Karpas-422 (cell line): ENCODE measurements at places on chromosomes 1 and 21. TPM values are rescaled to one million over a fixed set of nuclear protein-coding genes. Genes with fewer than 3 reads are reported as not detected.

GRCh38 chr1:248404024-248404423 is 1.2 kb downstream of the OR2T1 start:
- DNase-seq, result no peak

GRCh38 chr1:102891868-102892625 is 216.3 kb downstream of the COL11A1 start:
- no peak for DNase-seq

DNA sequence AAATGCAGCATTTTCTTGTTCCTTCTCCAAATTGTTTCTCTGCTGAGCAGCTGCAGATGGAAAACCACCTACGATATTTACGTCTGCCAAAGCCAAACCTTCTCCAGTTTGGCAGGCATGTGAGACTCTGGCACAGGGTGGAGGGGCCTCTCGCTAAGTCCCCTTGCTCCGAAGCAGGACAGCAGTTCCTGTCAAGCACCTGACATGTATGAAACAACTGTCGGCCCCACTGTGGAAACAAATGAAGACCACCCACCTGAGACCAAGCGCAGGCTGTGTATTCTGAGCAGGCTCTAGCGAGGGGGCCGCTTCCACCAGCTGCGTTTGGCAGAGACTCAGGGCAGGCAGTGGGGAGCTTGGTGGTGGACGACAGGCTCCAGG is 74.7 kb downstream of the RIPK4 start:
- DNase-seq, result no peak

GRCh38 chr1:232675260-232675659 is 45.3 kb upstream of the SIPA1L2 start:
- DNase-seq, result no peak

GRCh38 chr1:156502391-156502893 is 1.9 kb upstream of the MEF2D start:
- DNase-seq, result peak; percentile 56

DNA sequence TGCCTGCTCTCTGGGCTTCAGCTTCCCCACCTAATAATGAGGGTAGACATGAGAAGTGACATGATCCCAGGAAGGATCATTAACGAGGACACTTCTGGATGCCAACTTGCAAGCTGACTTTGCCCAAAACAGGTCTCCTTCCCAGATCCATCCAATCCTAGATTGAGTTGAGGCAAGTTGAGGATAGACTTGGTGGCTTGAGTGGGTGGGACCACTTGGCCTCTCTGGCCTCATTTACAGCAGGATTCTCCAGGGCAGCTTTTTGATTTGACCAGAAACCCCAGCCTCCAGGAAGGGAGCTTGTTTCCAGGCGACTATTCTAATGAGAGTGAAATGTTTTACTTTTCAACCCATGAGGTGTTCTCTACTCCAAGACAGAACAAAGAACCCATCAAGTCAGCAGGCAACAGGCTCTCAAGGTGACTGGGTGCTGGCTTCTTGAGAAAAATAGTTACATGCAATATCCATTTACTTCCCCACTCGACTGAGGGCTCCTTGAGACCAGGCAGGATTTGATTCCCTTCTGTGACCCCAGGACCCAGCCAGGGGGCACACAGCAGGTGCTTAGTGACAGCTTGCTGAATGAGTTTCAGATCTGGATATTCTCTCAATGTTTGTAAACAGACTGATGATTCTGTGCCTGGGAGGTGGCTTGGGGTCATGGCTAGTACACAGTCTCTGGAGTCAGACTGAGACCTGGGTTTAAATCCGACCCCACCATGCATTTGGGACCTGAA is 128.2 kb downstream of the DMRTB1 start:
- no peak for DNase-seq

DNA sequence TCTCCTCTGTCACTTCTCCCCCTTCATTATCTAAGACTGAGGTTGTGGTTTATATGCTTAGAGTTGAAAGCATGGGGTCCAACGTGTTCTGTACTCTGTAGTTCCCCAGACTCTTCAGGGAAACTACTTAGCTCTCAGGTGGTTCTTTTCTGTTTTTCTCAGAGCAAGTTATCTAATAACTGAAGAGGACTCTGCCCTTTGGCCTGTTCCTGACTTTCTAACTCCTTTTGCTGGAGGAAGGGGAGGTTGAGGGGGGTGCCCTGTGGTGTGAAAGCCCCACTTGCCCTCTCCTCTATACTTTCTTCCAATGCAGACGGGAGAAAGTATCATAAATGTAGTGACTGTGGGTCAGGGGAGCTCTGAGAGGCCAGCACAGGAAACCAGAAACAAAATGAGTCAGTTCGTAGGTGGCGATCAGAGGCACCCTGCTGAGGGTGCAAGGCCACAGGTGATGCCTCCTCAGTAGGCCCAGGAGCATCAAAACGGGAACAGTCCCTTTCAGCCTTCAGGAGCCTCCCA is 5.0 kb downstream of the SLC25A44 start:
- DNase-seq, result no peak

- no peak for DNase-seq
Measured at GRCh38 chr1:204870160-204870912, at the start of gene NFASC. NFASC (plus strand) TSS chr1:204870862; CDS start chr1:204944316, 73,454 bp downstream.

DNA sequence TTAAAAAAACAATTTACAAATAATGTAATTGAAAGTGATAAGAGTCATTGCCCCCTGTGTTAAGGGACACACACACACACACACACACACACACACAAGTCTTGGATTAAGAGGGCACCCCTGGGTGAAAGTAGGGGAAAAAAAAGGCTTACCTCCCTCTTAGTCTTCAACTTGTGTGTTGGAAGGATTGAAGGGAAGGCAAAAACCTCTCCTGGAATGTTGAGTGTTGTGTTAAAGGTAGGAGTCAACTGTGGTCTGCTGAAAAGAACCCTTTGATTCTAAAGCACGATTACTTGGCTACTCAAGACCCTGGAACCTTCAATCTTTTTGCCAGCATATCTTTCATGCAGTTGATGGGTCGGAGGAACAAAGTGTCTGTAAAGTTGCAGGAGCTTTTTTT is 6.4 kb downstream of the PBX1 start:
- DNase-seq, result no peak

DNA sequence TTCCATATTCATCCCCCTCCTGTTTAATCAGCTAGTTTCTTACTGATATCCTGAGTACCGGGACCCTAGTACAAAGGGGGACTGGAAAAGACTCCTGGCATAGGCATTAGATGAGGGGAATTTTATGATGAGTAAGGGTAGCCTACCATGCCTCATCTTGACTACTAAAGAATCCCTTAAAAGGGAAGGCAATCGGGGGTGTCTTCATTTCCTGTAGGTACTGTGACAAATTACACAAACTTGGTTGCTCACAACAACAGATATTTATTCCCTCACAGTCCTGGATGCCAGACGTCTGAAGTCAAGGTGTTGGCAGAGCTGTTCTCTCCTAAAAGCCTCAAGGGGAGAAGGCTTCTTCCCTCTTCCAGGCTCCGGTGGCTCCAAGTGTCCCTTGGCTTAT is 28.9 kb upstream of the RUNX1 start:
- no peak for DNase-seq

- no peak for DNase-seq
Measured at GRCh38 chr1:94597701-94598100, 56.1 kb upstream of the F3 start.

- no peak for DNase-seq
Measured at GRCh38 chr1:201461645-201462441, 7.1 kb downstream of the PHLDA3 start.

DNA sequence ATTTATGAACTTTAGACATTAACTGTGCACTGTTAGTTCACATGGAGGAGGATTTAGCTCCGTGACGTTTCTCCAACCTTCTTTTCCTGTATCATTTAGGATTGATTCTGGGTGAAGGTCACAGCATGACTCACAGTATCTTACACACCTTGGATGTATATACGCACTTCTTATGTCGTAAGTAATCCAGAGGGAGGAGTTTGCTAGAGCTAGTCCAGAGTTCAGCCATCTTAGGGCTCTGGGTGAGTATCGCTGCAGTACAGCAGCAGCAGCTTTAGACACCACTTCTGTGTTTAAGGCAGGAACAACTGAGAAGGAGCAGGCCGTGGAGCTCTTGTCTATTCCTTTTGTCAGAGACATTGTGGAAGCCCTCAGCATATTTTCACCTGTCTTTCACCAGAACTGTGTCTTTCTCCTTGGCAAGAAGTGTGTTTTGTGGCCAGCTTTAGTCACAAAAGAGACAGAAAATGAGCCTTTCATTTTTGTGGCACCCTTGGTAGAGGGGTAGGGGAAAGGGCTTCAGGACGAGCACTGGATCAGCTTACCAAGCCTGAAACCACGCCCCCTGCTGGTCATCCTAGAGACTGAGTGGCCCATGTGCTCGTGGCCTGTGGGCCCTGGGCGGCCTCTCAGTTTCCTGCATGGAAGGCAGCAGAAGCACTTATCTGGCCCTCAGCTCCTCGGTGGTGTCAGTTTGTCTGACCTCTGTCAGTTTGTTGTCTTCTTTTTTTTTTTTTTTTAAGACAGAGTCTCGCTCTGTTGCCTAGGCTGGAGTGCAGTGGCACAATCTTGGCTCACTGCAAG is 64.0 kb downstream of the ADARB1 start:
- DNase-seq, result peak; percentile 86

GRCh38 chr1:37286881-37287280 is 187.5 kb upstream of the ZC3H12A start:
- no peak for DNase-seq

DNA sequence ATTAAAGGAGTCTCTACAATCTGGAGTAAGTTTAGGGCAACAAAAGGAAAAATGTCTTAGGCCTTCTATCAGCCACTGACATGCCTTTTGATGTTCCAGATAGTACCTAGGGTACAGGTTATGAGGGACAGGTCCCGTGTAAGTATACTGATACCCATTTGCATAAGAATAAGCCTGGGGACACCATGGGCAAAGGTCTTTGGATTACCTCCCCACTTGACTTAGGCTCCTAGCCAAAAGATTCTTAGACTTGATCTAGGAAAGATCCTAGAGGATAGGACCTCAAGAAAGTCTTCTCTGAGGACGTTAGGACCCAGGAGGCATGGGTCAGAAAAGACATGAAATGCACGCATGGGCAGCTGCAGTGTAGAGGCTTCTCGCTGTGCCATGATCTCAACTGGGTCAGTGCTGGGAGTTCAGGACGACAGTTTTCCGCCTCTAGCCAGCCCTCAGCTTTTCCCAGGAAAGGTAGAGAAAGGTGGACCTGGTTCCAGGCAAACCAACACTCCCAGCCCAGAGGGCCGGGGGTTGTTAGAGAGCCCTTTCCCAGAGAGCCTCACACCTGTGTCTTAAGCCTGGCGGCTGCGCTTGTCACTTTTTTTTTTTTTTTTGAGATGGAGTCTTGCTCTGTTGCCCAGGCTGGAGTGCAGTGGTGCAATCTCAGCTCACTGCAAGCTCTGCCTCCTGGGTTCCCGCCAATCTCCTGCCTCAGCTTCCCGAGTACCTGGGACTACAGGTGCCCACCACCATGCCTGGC is 26.6 kb downstream of the MSTO1 start:
- DNase-seq, result no peak

- no peak for DNase-seq
Measured at GRCh38 chr1:42430286-42431135, 25.3 kb downstream of the ZMYND12 start.

DNA sequence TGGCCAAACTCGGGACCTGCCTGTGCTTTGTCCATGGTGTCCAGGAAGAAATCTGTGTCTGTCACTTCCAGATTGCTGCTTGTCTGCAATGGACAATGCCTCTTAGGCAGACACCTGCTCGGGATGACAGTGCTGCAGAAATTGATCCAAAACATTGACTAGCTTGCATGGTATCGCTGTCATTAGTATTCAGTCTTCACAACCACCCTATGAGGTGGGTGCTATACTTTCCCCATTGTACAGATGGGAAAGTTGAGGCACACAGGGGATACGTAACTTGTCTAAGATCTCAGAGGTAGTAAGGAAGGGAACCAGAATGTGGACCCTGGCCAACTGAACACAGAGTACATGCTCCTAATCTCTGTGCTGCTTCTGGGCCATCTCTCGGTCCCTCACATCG is 138.7 kb downstream of the DHRS3 start:
- DNase-seq, result no peak

- no peak for DNase-seq
Measured at GRCh38 chr1:67227196-67227595, 60.9 kb downstream of the IL23R start.

DNA sequence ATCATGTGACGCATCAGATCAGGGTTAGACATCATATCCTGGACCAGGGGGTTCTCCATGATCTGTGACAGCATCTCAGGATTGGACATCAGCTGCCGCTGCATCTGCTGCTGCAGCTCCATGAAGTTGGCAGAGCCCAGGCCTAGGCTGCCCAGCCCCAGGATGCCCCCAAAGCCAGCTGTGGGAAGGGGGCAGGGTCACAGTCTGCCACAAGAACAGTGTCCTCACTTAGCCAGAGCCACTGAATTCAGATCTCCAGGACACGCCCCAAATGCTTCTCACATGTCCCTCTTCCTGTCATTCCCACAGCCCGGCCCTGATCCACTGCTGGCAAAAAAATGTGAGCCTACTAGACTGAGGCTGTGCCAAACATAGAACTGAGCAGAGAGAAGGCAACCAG is 3.2 kb downstream of the UBQLN4 start:
- DNase-seq, result no peak

GRCh38 chr21:29403301-29403700 is 104.6 kb downstream of the BACH1 start:
- no peak for DNase-seq

DNA sequence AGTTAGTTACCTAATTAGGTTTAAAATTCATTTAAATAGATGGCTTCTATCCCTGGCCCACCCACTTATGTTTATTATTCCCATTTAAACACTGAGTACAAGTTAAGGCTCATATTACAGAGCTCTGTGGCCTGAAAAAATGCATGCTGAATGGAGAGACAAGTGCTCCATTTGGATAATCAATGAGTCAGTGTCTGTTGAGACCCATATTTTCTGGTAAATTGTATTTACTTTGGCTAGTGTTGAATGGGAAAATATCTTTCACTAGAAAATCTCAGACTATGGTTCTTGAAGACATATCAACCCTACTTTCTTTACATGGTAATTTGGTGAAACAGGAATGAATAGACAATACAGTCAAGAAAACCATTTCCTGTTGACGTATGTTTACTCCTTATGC is 356.0 kb downstream of the S1PR1 start:
- no peak for DNase-seq

DNA sequence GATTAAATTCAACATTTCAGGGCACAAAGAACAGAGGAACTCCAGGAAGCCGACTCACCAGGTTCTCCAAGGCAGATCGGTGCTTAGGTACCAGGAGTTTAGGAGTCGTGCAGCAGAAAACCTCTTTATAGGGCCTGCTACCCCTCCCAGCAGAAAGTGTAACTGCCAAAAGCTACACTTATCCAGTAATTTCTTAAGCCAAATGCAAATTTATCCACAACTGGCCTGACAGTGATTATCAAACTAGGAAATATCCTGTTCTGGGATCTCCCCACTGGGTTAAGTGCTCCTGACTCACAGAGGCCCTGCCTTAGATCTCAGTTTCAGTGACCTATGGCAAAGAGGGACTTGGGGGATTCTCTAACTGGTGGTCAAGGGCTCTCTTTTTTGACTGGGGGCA is at the start of gene SPRR2F:
Gene SPRR2F (minus strand): TSS at position 101 of the 400 bp plus-strand sequence. CDS start 783 bp downstream, outside the sequence.
- DNase-seq, result no peak

Gene OR2M3
- total RNA-seq, result not detected in 2 replicates

Gene IL12RB2
- total RNA-seq, result not detected in 2 replicates

Gene RCSD1
- total RNA-seq, result 85.4 and 116 TPM in 2 replicates

Gene SEMA4A
- 46.7 and 66.7 TPM in 2 replicates for total RNA-seq

Gene NEXN
- 0.41 TPM in 1 of 2 replicates, not detected in the other for total RNA-seq

Gene KCNA2
- not detected in 2 replicates for total RNA-seq

Gene ATG4C
- 10.5 and 18.6 TPM in 2 replicates for total RNA-seq

Gene BMP8B
- not detected in 2 replicates for total RNA-seq

Gene GPR37L1
- total RNA-seq, result not detected in 2 replicates

Gene USP48
- total RNA-seq, result 26.3 and 35.1 TPM in 2 replicates

Gene UHMK1
- total RNA-seq, result 98.3 and 207 TPM in 2 replicates

Gene LEMD1
- total RNA-seq, result not detected in 2 replicates

Gene C1orf94
- not detected in 2 replicates for total RNA-seq

Gene CREB3L4
- 22.2 and 44.0 TPM in 2 replicates for total RNA-seq

Gene GRHL3
- total RNA-seq, result not detected in 2 replicates

Gene KCNK1
- not detected in 2 replicates for total RNA-seq
